ENCODE measurements at places on chromosomes 7 and 10.

DNA sequence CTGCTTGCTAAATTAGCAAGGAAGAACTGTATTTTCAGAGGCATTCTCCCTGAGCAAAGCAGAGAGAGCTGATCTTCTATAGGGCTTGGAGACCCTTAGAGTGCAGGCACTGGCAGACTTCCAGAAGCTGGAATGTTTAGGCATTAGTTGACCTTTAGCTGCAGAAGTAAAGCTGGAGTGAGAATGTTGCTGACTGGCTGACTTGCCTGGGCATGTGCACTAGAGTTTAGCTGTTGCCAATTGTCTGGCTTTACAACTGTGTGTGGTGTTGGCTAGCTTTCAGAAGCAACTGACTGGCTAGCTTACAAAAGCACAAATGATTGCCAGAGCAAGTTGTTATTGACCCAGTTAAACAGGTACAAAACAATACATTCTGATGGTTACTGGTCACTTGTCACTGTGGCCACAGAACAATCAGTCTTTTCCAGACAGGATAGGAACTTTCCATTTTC is 25.1 kb downstream of the FAM13C start:
- DNase-seq = no peak

DNA sequence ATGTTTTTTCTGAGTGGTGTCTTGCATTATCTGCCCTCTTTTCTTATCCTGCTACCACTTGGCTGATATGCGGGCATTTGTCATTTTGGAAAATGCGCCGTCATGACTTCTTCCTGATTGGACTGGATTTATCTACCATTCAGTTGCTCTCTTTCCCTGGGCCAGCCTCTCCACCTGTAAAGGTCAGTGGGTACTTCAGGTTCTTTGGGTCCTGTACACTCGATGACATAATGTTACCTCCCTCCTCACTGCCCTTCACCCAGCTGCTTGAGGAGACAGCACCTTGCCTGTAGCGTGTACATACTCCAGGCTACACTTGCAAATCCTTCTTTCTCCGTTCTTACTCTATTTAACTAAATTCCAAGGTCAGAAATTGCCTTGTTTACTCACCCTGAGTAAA is 83.7 kb downstream of the RBM33 start:
- DNase-seq = no peak

DNA sequence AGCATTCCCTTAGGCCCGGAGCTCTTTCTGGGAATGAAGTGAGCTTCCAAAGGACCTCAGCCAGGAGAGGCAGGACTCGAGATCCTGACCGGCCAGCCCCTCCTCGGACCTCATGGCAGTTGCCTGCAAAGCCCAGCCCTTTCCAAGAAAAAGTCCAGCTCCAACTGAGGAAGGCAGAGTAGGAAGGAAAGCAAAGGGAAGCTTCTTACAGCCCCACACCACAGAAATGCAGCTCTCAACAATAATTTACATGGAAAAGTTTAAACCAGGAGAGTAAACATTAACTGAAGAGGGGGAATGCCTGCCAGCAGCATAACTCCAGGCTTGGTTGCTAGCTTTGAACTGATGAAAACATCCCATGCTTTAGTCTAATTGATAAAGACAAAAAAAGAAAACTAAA is 153.9 kb upstream of the PFKP start:
- no peak for DNase-seq

DNA sequence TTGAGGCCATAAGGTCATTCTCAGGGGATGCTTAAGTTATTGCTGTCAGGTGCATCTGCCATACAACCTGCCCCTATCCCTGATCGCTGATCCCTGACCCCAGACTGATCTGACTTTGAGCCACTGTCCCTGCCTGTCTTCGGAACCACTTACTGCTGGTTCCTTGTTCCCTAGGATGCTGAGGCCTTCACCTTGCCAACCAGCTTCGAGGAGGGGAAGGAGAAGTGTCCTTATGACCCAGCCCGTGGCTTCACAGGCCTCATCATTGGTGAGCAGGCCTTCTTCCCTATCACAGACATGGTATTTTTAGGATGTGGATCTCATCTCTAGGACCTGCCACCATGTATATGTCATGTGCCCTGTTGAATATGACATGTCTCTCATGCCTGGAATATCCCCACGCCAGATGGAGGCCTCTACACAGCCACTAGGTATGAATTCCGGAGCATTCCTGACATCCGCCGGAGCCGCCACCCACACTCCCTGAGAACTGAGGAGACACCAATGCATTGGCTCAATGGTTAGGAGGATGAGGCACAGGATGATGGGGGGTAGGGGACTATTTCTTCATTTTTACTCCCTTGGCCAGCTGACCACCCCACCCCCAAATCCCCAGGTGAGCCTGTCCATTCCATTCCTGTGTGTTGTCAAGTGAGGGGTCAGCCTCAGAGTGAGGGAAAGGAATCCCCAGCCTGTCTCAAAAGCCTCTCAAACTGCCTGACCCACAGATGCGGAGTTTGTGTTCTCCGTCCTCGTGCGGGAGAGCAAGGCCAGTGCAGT is 9.0 kb downstream of the MRPL43 start:
- DNase-seq = no peak

GRCh38 chr7:116337800-116338199 is 127.5 kb downstream of the TES start:
- no peak for DNase-seq

DNA sequence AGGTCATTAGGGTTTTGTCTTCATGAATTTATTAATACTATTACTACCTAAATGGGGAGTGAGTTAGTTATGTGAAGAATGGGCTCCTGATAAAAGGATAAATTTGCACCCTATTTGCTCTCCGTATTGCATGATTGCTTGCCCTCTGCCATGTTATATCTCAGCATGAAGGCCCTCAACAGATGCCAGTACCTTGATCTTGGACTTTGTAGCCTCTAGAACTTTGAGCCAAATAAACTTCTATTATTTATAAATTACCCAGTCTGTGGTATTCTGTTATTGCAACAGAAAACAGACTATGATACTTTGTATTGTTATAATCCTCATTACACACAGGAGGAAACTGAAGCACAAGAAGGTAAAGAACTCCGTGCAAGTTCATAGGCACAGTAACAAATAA is 150.8 kb downstream of the AGMO start:
- DNase-seq = no peak

- no peak for DNase-seq
These were observed 50.5 kb upstream of the BMPER start for GRCh38 chr7:33854801-33855350.

DNA sequence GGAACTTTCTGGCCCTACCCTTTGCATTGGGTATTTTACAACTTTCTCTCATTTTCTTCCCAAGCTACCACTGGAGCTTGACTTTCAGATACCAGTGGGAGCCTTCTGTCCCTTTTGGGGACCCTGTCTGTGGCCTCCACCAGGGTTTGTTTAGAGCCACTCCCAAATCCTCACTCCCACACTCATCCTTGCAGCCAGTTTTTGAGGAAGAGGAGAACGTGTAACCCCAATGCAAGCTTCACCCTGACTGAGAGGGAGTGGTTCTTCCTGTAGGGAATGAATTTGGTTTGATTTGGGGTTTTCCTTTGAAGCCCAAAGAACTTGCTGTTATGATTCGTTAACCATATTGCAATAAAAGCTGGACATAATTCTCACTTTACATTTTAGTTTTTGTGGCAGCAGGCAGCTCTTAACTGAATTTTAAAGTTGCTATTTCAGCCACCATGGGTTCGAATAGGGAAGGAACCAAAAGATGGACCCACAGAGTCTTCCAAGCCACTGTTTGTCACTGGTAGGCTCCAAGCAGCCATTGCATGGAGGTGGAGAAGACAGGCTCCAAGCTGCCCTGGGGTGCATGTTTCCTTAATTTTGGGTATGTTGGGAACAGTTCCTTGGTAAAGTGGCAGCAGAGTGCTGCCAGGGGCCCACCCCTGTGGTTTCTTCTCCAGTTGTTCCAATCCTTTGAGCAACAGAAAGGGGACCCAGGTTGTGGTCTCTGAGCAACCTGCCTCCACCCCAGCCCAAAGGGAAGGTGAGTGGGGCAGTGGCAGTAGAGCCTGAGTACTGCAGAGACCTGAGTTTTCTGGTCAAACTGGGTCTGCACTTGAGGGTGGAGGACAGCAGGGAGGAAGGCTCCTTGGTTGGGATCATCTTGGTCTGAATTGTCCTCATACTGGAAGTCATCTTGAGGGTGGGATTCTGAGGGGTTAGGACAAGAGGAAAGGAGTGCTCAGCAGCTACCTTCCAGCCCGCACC is 5.1 kb downstream of the EVX1 start:
- no peak for DNase-seq

DNA sequence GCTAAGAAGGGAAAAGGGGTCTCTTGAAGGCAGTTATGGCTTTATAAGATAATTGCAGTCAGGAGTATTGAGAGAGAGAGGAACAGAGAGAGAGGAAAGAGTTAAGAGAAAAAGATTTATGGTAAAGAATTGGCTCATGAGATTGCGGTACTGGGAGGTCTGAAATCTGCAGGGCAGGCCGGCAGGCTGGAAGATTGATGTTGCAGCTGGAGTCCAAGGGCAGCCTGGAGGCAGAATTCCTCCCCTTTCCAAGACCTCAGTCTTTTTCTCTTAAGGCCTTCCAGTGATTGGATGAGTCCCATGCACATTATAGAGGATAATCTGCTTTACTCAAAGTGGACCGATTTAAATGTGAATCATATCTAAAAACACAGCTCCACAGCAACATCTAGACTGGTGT is 68.4 kb downstream of the HACD1 start:
- no peak for DNase-seq

DNA sequence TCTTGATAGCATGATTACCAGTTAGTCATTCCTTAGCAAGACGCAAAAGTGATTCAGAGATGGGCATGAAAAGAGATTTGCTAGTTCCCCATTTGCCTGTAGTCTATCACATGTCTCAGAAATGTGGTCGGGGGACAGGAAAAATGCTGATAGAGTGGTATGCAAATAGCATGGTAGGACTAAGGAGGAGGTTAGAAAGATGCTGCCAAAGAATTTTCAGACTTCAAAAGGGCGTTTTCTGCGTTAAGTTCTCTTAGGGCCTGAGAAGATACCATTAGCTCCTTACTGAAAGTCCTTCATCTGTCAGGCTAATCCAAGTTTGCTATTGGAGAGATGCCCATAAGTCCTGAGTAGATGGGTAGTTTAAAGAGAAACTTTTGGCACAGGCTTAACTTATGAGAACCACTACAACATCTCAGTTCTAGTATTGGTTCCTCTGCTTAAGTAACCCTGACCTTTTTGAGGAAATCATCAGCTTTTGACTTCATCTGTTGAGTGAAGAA is 2.7 kb downstream of the CALD1 start:
- DNase-seq = no peak

DNA sequence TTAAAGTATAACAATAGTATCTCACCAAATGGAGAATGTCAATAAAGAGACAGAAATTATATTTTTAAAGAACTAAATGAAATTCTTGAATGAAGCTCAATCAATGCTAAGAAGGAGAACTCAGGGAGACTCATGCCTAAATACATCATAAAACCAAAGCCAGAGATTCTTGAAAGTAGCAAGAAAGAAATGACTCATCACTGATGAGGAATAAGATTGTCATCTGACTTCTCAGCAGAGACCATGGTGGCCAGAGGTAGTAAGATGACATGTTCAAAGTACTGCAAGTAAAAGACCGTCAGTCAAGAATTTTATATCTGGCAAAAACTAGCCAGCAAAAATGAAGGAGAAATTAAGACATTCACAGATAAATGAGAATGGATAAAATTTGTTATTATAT is 399.0 kb downstream of the GRID1 start:
- no peak for DNase-seq

DNA sequence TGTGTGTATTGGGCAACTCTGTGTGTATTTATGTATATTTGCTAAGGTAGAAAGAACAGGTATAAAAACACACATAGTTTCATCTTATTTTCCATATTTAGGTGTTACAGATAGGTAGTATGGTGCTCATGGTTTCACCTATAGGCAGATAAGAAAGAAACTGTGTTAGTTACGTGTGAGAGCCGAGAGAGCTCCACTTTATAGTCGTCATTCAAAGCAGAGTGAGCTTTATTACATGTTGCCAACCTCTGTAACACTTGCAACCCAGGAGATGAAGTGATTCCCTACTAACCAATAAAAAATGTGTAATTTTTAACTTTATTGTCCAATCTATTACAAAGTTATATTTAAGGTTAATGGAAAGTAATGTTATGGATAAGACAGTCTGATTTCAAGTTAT is 121.3 kb downstream of the AGMO start:
- DNase-seq = no peak

GRCh38 chr7:2522780-2523433 is 3.3 kb downstream of the LFNG start:
- DNase-seq = no peak

DNA sequence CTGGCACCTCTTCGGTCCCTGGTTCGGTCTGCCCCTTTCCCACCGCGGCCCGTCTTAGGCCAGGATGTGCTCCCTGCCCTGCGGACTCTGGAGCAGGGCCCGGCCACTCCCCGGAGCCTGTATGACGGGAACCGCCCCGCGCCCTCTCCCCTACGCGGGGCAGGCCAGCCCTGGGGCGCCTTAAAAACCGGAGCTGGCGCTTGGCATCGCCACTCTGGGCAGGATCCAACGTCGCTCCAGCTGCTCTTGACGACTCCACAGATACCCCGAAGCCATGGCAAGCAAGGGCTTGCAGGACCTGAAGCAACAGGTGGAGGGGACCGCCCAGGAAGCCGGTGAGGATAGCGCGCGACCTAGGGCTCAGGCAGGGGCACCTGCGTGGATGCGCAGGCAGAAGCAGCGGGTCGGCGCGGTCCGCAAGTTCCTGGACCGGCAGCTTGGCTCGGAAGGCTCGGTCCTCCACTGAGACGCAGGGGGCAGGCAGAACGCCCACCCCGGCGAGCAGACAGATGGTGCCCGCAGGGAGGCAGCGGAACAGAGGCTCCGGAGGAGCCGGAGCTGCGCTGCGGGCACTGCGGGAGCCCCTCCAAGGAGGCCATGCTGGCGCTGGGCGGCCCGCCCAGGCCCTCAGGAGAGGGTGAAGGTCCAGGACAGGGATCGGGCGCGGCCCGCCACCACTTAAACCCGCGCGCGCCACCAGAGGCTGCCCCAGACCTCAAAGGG is at the start of gene ADIRF:
ADIRF (plus strand) TSS at position 212 of the 723 bp plus-strand sequence; CDS start at position 275, 63 bp downstream.
- no peak for DNase-seq

GRCh38 chr7:85213500-85213899 is 26.6 kb upstream of the SEMA3D start:
- DNase-seq = no peak

DNA sequence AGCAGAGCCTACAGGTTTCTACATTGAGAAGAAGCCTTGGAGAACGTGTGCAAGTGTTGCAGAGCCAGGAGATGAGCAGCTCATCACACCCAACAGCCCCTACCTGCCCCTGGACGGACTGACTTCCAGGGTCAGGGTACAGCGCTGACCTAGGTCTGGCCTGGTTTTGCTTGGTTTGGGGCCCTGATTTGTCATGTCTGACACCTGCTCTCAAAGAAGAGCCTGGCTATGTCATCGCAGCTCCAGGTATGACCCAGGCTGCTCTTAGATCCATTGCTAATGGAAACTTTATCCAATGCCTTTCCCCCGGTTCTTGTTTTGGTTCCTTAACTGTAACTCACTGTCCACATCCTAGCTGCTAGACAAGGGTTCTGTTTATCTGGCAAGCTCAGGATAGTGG is 149.5 kb downstream of the CXCL12 start:
- DNase-seq = no peak

DNA sequence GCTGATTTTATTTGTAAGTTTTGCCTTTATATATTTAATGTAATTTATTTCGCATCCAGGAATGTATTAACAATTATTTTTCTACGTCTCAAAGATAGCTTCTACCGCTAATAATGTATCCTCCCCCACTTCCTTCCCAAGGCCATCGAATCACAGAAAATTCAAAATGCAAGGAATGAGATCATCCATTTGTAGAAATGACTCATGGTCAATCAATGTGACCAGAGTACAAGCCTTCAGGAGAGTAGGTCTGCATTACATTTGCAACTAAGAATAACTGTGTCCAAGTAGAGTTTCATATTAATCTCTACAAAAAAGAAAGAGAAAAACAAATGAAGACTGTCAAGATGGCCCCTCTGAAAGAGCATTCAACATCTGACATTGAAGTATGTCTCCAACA is 205.9 kb upstream of the PHF14 start:
- no peak for DNase-seq

Measured in stimulated activated CD8-positive, alpha-beta memory T cell treated with anti-CD3 and anti-CD28 coated beads, Interleukin-2, amount 100 ng/mL, for 1 hour (primary cell).